Cardiac fibroblast (primary cell): ENCODE measurements at places on chromosomes 16 and 17.

- no peak for DNase-seq
Measured at GRCh38 chr17:79337053-79337452, 262.4 kb downstream of the ENGASE start.

GRCh38 chr17:49524473-49525359 is 29.6 kb downstream of the NGFR start:
- no peak for DNase-seq

DNA sequence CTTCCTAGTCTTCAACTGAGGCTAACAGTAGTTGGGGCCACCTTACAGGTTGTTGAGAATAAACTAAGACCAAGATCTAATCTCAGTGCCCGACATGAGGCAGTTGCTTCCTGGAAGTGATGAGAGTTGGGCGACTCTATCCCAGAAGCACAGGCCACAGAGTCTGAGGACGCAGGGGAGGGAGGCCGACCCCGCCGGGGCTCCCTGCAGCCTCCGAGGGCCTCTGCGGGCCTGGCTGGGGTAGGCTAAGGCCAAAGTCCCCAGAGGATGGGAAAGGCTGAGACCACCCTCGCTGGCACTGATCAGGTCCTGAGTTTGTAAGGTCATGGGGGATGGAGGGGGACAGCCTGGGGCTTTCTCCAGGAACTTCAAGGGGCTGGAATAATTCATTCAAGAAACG is 74.0 kb downstream of the ENGASE start:
- no peak for DNase-seq

- DNase-seq, result peak; percentile 36
Measured at GRCh38 chr17:57092171-57092570, 7.1 kb downstream of the AKAP1 start.

GRCh38 chr16:76278980-76279379 is 1.8 kb downstream of the CNTNAP4 start:
- peak; percentile 54 for DNase-seq

DNA sequence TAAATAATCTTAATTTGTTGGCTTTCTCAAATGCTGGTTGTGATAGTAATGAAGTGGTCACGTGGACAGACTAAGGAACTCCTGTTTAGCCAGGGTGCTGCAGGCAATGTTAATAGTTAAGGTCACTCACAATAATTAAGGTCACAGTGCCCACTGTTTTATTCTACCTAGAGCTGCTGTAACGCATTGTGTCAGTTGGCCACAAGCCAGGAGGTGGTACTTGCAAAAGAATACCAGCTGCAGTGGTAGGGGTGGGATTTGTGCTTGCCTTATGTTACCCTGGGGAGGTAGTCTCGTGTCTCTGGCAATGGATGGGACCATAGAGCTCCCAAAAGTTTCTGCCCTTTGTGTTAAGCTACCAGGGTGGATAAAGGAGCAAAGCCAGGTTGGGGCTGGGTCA is 969.1 kb upstream of the CDH8 start:
- no peak for DNase-seq

DNA sequence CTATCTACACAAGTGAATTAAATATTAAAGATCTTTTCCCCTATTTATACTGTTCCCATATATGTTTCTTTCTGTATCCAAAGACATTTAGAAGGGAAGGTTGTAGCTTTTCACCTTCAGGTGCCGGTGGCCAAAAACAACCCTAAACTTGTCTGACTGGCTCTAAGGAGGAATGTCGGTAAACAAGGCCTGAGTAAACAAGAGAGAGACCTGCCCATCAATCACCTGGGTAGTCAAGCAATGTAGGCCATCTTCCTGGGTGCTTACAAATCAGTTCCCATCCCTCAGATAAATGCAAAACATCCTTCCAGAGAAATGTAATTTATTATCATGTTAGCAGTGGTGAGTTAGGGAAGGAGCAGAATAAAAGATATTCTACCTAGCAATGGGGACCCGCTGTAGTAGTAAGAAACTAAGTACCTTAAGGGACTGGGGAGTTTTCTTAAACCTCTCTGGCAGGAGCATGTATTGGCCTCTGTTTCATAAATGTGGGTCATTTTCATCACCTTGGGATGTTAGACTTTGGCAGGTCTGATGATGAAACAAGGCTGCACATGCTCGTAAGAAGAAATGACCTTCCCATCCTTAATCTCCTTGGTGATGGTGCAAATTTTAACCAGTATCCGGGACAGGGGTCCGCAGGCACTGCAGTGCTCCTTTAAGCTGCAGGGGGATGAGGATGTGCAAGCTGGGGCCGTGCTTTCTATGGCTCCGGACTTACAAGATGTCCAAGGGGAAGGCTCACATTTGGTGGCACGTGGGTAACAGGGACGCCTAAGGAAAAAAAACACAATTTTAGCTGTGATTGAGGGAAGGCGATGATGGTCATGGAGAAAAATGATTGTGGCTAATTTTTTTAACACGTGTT is 8.4 kb downstream of the KRT39 start:
- DNase-seq, result no peak

DNA sequence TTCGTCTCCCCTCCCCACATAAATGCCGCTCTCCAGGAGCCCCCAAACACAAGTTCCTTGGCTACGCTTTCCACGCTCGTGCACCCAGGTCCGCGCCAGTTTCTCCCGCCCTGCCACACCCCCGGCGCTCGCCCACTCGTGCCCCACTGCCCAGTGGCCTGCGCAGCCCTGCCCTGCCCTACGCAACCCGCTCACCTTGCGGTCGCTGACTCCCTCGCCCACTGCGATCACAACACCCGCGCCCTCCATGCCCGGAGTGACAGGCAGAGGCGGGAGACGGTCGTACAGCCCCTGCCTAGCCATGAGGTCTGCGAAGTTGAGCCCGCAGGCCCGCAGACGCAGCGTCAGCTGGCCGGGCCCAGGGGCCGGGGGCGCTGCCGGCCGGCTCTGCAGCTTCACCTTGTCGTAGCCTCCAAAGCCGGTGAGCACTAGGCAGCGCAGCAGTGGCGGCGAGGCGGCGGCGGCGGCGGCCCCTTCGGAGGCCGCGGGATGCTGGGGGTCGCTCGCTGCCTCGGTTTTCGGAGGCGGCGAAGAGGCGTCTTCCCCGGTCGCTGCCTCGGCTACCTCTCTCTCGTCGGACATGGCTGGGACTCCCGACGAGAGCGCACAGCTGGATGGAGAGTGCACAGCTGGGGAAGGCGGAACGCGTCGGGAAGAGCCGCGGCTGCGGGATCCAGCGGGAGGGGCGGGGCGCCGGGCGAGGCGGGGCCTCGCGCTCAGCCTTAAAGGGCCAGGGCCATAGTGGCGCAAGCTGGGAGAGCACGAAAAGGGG is at the start of gene VAT1:
Gene VAT1, minus strand, starts transcription at position 645 of the 772 bp plus-strand sequence. Its CDS starts 63 bp downstream, at position 582.
- peak; percentile 80 for DNase-seq

DNA sequence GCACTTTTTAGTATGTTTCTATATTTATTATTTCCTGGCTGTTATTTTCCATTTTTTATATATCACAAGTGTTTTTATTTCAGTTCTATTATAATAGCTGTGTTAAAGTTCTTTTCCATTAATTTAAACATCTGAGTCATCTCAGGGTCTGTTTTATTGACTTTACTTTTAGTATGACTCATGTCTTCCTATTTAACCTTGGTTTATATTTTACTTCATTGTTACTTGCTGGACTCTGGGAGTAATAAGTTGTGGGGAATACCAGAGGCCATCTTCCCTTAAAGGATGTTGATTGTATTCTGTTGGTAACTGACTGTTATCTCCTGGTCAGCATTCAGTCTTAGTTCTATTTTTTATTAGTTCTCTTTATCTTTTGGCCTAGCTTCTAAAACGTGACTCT is 1508.2 kb downstream of the CDH11 start:
- DNase-seq, result peak; percentile 44

- peak; percentile 23 for DNase-seq
Measured at GRCh38 chr16:69340095-69340644, 598 bp downstream of the NIP7 start.

GRCh38 chr17:8520981-8521380 is 85.3 kb downstream of the NDEL1 start:
- DNase-seq, result no peak

DNA sequence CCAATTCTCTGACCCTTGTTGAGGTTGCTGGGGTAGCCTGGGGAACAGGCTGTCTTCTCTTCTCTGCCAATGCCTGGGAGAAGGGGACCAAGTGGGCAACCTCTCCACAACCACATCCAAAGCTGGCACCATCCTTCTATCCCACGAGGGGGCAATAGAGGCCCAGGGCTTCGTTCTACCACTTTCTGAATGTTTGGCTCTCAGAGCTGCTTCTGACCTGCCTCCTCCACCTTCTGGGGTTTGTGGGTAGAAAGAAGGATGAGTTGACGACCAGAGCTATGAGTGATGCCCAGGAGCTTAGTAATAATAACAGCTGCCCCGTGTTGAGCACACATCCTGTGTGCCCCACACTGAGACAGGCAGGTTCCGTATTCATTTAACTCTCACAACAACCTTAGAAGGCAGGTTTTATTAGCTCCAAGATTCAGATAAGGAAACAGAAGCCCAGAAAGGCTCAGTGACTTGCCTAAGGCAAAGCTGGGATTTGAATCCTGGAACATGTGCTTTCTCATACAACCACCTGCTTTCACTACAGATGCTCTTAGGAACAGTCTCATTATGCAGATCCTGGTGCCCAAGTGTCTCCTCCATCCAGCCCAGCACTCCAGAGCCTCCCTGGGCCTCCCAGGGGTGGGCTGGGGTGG is 11.1 kb downstream of the TSPOAP1 start:
- DNase-seq, result peak; percentile 62

DNA sequence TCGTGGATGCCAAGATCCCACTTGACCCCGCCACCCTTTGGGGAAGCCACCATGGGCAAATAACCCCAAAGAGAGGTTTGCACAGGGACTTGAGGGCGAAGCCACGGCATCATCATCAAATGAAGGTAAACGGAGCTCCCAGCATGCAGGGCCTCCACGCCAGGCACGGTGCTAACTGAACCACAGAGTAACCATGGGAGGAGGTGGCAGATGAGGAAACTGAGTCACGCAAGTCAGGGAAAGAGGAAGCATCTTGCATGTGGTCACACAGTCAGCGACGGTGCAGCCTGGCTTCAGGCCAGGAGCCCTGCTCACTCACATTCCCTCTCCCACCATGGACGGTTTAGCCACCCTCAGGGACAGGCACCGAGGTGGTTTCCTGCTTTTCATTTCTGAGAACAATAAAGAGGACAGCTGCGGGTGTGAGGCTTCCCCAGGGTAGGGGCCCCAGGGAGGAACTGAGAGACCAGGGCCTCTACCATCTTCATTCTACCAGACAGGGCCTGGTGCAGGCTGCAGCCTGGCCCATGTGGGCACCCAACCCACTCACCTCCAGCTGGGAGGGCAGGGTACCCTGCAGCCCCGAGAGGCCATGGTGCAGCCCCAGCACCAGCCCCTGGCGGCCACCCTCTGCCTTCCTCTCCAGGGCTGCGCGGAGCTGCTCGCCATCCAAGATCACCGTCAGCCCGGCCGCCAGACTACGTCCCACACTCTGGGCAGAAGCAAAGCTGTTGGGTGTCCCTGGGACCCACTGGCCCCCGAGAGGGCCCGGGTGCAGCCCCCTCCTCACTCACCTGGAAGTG is 78.3 kb downstream of the RMI2 start:
- DNase-seq, result no peak

DNA sequence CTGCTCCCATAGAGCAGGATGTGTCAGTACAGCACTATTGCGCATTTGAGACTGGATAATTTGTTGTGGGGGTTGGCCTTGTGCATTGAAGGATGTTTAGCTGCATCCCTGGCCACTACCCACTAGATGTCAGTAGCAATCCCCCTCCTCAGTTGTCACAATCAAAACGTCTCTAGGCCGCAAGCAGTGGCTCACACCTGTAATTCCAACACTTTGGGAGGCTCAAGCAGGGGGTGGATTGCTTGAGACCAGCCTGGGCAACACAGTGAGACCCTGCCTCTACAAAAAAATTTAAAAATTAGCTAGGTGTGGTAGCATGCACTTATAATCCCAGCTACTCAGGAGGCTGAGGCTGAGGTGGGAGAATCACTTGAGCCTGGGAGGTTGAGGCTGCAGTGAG is 48.4 kb downstream of the CENPV start:
- DNase-seq, result peak; percentile 42

DNA sequence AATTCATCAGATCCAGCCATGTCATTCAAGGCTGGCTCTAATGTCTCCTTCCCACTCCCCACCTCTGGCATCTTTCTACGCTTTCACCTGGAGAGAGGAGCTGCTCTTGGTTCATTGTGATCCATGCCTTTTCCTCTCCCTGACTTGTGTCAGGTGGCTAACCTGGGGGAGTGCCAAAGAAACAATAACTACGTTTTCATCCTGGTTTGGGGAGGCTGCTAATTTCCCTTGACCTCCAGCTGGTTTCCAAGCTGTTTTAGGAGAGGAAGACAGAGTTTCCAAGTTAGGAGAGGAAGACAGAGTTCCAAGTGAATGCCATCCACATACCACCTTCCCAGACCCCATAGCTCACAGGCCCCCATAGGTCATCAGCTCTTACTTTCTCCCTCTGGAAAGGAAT is 40.0 kb upstream of the HLF start:
- DNase-seq, result no peak

GRCh38 chr17:12388226-12388625 is 277.5 kb upstream of the MYOCD start:
- DNase-seq, result no peak

GRCh38 chr16:29698484-29699323 is 19.7 kb downstream of the QPRT start:
- no peak for DNase-seq

DNA sequence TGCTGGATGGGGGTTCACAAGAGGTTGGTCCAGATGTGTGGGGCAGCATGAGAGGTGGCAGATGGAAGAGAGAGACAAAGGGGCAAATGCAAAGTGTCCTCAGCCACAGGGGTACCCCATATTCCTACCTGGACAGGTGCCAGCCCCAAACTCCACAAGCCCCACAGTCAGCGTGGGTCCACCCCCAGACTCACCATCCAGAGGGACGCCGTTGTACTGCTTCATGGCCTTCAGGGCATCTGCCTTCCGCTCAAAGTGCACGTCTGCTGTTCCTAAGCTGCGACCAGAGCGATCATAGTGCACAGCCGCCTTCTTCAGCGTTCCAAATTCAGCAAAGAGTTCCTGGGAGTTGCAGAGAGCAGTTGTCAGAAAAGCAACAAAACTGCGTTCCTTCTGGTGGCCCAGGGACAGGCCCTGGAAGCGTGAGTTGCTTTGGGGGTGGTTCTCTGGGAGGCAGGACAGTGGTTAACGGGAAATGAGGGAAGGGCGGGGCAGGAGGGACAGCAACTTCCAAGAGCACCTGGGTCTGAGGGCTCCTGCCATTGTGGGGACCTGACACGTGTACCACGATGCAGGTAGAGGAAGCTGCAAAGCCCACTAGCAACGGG is 2.3 kb downstream of the ALYREF start:
- DNase-seq, result no peak

DNA sequence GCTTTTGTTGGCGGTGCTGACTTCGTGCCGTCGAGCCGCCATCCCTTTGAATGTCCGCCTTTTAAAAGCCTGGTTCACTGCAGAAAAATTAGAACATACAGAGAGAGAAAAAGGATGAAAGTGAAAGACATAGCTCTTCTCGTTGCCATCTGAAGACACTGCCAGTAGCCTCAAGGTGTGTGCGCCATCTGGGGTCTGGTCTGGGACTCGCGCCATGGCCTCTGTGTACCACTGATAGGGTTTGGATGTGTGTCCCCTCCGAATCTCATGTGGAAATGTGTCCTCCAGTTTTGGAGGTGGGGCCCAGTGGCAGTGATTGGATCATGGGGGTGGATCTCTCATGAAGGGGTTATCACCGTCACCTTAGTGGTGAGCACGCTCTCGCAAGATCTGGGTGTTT is 15.5 kb downstream of the GSE1 start:
- no peak for DNase-seq

- no peak for DNase-seq
Measured at GRCh38 chr16:25298165-25298872, 40.7 kb upstream of the ZKSCAN2 start.
